ENCODE measurements at places on chromosomes 4 and X.

GRCh38 chrX:100913111-100913510, 15.6 kb downstream of the XKRX start:
- DNase-seq, result no peak

GRCh38 chr4:76589402-76589801, 154.4 kb downstream of the SHROOM3 start:
- DNase-seq, result peak; percentile 86

DNA sequence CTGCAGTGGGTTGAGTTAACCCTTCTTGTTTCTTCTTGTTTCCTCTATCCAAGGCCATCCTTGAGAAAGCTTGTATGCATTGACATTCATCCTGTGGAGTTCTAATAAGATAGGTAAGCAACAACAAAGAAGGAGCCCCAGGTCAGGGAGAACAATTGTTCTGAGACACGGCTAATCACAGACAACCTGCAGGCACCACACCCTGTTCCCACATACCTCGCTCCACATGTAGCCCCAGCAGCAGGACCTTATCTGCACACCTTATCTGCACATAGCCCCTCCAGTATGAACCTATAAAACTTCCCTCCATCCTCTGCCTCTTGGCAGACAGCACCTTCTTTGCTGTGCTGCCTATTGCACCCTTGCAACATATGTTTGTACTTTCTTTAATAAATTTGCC, 129.1 kb downstream of the MSL3 start:
- no peak for DNase-seq

DNA sequence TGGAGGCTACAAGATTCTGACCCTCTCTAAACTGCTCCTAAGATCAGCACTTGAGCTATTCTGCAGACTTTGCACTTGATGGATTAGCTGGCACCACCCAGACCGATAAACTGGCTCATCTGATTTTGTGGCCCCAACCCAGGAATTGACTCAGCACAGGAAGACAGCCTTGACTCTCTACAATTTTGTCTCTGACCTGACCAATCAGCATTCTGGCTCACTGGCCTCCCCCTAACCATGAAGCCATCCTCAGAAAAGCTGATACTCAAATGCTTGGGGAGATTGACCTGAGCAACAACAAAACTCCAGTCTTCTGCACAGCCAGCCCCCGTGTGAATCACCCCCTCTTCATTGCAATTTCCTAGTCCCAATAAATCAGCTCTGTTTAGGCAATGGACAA, 195.4 kb upstream of the PPP1R2C start:
- no peak for DNase-seq

DNA sequence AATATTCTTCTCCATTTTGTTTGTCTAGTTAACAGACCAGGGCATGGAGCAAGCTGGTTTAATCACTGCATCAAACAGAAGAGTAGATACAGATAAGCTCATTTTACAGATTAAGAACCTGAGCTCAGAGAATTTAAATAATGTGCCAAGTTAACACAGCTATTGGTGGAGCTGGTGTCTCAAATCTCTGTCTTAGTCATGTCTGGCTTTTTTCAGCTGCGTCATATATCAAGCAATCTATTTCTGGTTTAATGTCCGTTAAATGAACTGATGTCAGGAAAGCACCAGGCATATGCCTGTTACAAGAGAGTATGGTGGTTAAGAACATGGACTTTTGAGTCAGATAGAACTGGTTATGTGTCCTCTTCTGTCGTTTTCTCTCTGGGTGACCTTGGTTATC, 79.8 kb upstream of the ADGRA3 start:
- no peak for DNase-seq

- no peak for DNase-seq
Measured at GRCh38 chrX:103584596-103584995, 719 bp upstream of the TCEAL4 start.

DNA sequence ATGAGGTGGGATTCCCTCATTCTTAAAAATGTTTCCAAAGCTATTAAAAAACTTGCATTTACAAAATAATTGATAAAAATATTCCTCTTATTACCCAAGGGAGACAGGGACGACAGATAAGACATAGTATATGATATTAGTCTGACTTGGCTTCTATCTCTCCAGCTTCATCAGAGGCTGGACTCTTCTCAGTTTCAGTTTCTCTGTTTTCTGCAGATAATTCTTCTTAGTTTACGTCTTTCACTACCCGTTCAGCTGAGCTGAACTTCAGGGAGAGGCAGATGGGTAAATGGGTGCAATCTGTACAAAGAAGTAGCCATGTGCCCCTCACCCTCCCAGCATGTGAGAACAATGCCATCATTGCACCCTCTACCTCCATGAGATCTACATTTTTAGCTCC, 214.0 kb upstream of the SLIT2 start:
- no peak for DNase-seq

GRCh38 chr4:110533940-110534339, 58.0 kb downstream of the ENPEP start:
- peak; percentile 79 for DNase-seq

DNA sequence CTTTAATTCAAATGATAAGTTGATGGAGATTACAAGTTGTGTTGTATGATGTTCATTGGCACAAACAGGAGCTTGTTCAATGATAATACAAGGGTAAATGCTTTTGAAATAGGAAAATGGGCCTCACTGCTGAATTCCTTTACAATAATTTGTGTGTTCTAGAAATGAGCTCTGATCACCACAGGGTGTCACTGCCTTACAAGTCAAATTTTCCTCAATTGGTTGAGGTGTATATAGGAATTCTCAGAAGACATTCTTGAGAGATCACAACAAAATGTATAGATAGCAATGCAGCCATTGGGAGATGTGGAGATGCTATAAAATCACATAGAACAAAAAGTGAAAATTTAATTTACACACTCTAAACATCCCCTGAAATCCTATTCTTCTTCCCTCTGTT, 49.6 kb downstream of the KLF8 start:
- DNase-seq, result peak; percentile 3

GRCh38 chrX:68761086-68761485, 67.7 kb upstream of the EFNB1 start:
- DNase-seq, result no peak

- peak; percentile 76 for DNase-seq
Measured at GRCh38 chr4:51909236-51909703, 66.3 kb downstream of the DCUN1D4 start.

DNA sequence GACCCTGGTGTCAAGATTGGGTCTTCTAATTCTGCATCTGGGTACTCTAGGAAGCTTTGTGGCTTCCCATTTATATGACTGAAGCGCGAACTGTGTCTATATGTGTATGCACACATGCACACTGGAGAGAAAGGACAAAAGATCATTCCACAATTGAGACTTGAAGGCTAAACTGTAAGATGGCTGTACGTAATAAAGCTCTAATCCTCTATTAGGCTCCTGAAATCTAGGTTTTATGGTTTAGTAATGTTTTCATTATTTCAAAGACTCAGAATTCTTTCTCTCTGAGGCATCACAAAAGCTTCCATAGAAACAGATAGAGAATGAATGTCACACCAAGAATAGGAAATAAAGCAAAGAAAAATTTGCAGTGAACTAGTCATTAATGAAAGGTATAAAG, 320.7 kb upstream of the FTHL17 start:
- DNase-seq, result no peak

- no peak for DNase-seq
Measured at GRCh38 chr4:92789741-92790140, 486.0 kb downstream of the GRID2 start.

GRCh38 chr4:153748378-153748777, 11.4 kb downstream of the RNF175 start:
- peak; percentile 23 for DNase-seq

GRCh38 chr4:93513851-93514250, 314.7 kb upstream of the ATOH1 start:
- DNase-seq, result no peak

DNA sequence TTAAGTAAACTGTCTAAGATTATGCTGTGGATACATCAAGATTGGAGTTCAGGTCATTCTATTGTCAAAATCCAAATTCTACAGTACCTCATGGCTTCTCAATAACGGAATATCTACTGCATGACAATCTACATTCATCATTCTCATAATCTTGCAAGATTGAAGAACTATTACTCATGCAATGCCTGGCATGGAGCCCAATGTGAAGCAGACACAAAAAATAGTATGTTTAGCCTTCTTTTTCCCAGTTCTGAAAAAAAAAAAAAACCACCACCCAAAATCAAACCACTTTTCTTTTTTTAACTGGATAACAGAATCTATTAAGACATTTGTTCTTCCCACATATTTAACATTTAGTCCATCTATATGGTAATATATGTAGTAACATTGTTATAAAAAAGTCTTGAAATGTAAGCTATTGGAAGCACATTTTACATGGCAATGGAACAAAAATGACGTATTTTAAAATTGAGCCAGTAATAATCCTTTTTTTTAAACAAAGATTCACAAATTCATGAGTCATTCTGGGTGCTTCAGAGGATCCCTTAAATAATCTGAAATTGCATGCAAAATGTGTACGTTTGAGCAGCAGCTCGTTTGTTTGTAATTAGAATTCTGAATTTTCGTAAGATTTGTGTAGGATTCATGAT, 232.2 kb upstream of the FMR1 start:
- DNase-seq, result no peak

DNA sequence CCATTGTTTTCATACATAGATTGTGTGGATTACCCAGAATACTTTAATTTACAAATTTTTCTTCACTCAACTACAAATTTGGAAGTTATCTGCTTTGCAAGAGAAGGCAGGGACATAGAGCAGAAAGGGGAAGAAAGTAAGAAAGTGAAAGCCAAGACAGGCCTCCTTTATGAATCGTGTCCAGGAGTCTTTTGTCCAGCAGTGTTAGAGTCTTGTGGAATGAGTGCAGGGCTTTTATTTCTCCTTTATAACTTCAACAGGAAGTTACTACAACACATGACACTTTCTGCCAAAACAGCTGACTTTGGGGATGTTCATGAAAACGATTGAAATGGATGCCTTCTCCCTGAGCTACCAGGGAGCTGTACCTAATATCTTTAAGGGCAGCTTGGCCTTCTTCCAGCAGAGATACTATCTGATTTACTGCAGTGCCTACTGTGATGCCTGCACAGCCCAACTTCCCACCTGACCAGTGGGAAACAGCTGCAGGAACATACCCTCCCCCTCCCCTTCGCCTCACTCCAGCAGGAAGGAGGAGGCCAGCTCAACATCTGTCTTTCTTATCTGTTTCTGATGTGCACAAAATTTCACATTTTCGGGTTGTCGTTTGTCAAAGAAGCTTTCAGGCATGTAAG, 557.7 kb upstream of the SLIT2 start:
- DNase-seq, result no peak

DNA sequence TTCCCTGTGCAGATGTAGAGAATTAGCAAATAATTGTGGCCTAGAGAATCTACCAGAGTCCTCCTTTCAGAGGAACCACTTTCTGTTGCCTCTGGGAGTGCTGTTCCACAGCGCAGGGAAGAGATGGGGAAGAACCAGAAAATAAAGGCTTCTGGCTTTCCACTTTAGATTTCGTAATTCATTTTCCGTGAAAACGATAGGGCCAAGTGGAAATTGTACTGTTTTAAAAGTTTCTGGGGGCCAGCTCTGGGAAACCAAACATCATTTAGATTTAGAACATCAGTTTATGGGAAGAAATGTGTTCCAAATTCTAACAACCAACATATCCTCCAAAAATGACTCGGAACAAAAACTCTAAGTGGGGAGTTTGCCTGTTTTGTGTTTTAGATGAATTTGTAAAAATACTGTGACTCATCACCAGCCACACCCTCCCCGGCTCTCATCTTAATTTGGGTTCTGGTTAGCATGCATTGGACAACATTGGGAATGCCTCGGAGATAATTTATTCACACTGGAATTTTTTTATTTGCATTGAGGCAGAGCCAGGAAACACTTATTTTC, 65.2 kb upstream of the LNX1 start:
- no peak for DNase-seq

DNA sequence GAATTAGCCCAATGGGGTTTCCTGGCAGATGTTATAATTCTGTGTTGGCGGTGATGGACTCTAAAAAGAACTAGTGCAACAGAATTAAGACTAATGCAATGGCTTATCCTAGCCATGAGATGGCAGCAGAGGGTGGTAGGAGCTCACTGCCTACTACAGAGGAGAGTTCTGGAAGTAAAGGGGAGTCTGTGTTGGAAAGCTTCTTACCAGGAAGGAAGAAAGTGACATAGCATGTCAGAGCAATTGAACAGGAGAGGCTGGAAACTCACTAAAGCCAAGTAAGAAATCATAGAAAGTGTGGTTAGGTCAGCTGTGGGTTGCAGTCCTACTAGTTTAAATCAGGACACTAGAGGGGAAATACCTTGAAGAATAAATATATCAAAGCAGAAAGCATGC, 6.3 kb upstream of the TRPC5OS start:
- DNase-seq, result peak; percentile 29

DNA sequence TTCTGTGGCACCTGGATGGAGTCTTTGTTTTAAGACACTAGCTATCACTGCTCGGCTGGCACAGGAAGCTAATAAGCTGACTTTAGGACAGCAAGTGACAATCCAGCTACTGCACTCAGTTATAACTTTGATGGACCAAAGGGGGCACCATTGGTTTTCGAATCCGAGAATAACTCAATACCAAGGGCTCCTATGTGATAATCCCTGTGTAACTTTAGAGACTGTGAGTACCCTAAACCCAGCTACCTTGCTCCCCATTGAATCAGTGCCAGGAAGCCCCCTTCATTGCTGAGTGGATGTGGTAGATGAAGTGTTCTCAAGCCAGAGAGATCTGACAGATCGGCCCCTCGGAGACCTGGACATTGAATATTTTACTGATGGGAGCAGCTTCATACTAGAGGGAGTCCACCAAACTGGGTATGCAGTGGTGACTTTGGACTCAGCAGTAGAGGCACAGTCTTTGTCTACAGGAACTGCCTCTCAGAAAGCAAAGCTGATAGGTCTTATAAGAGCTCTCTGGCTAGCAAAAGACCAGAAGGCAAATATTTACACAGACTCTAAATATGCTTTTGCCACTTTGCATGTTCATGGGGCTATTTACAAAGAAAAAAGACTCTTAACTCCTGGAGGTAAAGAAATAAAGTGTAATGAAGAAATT, 35.5 kb upstream of the UGT2B7 start:
- DNase-seq, result no peak

DNA sequence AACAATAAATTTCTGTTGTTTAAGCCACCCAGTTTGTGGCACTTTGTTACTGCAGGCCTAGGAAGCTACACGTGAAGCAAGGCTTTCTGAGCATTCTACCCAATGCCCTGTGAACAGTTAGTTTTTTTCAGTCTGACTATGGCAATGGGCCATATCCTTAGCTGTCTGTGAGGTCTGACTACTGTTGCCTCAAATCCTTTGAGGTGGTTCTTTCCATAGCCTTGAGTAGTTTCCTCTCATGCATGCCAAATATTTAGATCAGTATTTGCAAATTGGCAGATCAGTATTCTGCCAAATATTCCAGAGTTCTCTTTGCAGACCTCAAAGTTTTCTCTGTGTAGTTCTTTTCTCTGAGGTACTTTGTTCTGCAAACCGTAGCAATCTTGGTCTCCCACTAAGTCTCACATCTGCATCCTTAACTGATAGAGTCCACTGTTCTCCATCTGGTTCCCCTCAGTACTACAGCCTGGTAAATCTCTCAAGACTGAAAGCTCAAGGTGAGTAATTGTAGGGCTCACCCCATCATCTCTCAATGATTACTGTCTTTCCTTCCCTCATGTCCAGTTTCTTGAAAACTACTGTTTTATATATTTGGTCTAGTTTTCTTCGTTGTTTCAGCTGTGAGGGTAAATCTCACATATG, 984.9 kb upstream of the INTU start:
- no peak for DNase-seq

- DNase-seq, result no peak
Measured at GRCh38 chr4:47427935-47428334, 35.6 kb downstream of the COMMD8 start.

Measured in LoVo (cell line).